ENCODE measurements at places on chromosomes 16 and 17. TPM values are rescaled to one million over a fixed set of nuclear protein-coding genes. Genes with fewer than 3 reads are reported as not detected.
A peak's percentile ranks its signal among the peaks of the same experiment; 100 is the strongest.

The MT1A gene
- total RNA-seq, result 1.1 TPM

The CA10 gene
- total RNA-seq, result not detected

The ZG16B gene
- total RNA-seq, result 2.6 TPM

The GJD3 gene
- total RNA-seq, result 0.41 TPM

GRCh38 chr16:79612207-79612606, 11.7 kb upstream of the MAF start:
- no peak for DNase-seq

DNA sequence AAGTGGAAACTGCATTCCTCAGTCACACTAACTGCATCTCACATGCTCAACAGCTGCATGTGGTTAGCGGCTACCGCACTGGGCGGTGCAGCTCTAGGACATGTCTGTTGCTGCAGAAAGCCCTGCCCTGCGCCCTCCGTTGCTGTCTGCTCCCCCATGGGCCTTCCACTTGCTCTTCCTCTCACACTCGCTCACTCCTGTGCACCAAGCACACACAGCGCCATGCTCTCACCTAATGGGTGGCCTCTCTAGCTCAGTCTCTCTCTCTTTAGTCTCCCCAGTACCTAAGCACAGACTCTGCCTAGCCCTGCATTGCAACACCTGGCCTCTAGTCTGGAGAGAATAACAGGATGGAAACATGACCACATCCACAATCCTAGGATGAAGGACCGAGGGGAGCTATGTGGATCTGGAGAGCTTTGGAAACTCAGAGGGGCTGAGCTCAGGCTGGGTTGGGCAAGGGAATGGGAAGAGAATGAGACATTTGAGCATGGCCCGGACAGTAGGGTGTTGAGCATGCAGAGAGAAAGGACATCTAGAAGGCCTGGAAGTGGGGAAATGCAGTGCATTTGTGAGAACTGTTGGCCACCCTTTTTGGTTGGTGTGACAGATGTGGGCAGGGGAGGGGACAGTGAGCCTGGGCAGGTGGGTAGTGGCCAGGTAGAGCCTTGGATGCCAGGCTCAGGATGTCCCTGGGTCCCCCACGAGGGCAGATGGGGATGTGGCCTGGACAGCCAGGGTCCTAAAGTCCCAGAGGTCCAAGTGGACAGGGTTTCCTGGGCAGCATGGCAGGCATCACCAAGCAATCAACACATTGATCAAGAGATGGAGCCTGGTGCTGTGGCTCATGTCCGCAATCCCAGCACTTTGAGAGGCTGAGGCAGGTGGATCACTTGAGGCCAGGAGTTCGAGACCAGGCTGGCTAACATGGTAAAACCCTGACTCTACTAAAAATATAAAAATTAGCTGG, 16.1 kb downstream of the SGCA start:
- DNase-seq, result peak; percentile 95

GRCh38 chr17:4250887-4251286, 12.9 kb downstream of the ANKFY1 start:
- no peak for DNase-seq

- no peak for DNase-seq
These were observed 53.0 kb downstream of the SOCS3 start for GRCh38 chr17:78306913-78307312.

- no peak for DNase-seq
These were observed 94.5 kb downstream of the MARF1 start for GRCh38 chr16:15548482-15548891.

DNA sequence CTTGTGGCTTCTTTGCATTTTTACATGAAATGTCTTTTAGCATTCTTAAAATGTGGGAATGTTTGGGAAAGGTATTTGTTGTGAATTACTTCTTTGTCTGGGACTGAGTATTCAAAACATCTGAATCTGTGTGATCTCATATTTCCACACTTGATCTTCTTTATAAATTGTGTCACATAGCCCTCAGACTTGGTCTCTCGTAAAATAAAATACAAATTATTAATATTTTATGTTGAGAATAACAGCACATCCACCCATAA, 81.9 kb downstream of the TUBD1 start:
- DNase-seq, result no peak

GRCh38 chr16:67451061-67451703, 20.3 kb downstream of the HSD11B2 start:
- no peak for DNase-seq

GRCh38 chr17:41413353-41413957, 10.9 kb downstream of the KRT37 start:
- DNase-seq, result no peak
